ENCODE measurements at places on chromosomes 4 and X.

- no peak for DNase-seq
These were observed 121.4 kb upstream of the ANKRD50 start for GRCh38 chr4:124833831-124834505.

DNA sequence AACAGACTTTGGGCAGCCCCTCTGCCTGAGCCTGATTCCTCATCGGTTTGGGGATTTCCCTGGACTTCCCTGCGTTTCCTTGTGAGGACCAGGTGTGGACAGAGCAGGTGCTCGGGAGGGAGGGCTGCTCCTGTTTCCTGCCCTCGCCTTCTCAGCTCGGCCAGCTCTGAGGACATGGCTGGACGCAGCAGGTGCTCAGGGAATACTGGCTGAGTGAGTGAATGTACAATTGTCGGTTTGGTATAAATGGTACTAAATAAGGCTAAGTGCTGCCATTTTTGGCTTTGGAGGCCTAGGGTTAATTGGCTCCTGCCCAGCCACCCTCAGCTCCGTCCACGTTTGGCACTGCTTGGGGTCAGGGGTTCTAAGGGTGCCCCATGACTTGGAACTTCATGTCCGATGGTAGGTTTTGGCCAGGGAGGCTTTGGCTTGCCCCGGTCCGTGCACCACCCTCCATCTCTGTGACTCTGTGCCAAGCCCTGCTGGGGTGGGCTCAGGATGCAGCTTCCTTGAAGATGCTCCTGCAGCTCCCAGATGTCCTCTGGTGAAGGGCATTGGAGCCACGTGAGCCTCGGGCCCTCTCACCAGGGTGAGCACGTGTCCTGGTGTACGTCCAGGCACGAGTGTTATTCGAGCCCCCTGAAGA is 45.0 kb upstream of the NKX1-1 start:
- DNase-seq = no peak

DNA sequence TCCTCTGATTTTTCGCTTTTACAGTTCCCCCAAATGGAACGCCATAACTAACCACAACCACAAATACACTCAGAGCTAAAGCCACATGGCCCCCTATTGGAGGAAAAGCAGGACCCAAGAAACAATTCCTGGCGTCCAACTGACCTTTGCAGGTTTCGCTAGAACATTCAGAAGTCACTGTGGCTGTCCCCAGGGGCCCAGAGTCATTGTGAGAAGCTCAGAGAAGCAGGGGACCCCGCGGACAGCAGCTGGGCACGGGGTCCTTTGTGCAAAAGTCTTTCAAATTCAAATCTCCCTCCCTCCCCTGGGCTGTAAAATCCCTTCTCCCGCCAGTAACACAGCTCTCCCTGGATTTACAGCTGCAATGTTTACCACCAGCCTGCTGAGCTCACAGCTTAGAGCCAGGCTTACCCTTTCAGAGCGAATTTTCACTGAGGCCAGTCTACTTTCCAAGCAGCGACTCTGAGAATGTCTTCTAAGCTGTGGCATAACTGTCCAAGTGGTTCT is 214.8 kb downstream of the CRLF2 start:
- no peak for DNase-seq

- DNase-seq = no peak
These were observed 19.1 kb upstream of the CXCL3 start for GRCh38 chr4:74057588-74057987.

GRCh38 chrX:128020701-128021100 is 31.5 kb downstream of the ACTRT1 start:
- DNase-seq = no peak

DNA sequence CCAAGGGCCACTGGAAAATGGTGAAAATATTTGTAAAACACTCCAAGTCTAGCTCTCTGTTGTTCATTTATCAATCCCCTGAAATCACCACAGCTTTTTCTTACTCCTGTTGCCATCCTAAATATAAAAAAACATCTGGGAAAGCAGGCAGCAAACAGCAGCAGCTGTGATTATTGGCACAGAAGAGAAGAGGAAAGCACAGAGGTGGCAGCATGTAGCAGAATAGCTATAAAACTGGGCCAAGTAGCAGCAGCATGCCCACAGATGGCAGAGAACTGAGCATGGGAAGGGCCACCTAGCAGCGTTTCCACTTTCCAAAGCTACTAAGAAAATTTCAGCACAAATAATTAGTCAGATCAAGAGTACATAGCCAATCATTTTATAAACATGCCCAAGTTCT is 307.2 kb downstream of the SLC7A11 start:
- no peak for DNase-seq

DNA sequence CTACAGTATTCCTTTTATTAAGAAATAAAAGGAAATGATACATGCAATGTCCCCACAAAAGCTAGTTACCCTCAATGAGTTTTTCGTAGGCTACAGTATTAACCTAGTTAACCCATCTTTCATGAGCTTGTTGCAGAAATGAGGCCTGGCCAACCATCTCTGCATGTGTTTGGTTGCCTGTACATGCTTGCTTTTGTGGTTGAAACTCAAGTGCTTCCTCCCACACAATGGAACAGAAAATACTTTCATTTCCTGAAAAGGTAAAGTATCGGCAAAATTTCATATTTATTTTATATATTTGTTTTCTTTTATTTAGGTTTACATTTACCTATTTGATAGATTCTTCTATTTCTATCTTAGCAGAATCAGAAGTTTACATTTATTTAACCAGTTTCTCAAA is 214.6 kb upstream of the FAM241A start:
- DNase-seq = no peak

DNA sequence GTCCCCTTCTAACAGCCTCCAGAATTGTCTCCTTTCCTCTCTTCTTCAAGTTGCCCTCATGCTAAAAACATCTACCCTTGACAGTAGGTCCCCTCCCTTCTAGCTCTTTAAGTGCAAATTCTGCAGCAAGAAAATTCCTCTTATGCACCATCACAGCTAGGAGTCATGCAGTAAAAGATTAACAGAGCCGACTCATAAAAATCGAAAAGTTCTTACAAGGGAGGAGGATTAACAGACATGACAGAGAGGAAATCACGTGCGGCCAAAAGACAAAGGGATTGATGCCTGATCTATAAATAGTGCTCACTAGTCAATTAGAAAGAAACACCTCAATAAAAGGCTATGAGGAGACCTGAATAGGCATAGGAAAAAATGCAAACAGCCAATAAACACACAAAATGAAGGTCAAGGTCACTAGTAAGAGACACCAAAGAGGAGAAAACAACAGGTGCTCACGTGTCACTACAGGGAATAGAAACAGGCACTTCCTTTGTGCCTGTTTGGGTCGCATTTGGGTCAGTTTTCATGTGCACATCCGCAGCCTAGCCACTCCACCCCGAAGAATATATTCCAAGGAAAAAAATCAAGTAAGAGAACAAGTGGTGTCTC is 3.4 kb downstream of the RNF212 start:
- DNase-seq = no peak

DNA sequence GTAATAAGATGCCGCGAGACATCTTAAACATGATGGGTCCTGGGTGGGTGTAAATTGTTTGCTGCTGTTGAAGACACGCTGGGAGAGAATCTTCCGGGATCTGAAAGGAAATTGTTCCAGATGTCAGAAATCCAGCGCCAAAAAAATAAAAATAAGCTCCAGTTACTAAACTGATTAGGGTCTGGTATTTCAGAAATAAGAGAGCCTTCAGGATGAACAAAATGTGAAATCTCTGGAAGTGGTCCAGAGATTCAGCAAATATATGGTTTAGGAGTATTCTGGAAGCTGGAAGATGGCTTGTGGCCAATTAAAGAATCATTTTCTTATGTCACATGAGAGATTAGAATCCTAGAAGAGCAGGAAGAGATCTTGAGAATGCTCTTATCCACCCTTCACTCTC is 75.8 kb upstream of the NHS start:
- DNase-seq = no peak

DNA sequence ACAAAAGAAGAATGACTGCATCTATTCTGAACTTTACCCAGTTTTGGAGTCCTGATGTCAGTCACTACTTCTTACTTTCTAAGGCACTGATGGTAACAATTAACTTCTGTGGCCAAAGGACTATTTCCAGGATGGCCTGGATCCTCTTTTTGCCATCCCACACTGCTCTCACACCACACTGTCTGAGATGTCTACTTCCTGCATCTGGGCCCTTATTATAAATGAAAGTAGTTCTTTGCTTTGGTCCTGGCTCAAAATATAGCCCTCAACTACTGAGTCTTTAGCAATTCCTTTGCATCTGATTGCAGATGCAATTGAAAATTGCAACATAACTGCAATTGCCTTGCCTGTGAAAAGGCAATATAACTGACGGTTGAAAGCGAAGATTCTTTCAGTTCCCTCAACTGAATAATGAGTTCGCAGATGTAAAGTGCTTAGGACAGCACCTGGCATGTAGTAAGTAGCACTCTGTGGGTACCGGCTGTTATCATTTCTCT is 44.2 kb downstream of the COQ2 start:
- no peak for DNase-seq

- no peak for DNase-seq
These were observed 8.7 kb downstream of the DKK2 start for GRCh38 chr4:107027379-107027778.

GRCh38 chrX:18753631-18754030 is 46.2 kb downstream of the PPEF1 start:
- DNase-seq = no peak

DNA sequence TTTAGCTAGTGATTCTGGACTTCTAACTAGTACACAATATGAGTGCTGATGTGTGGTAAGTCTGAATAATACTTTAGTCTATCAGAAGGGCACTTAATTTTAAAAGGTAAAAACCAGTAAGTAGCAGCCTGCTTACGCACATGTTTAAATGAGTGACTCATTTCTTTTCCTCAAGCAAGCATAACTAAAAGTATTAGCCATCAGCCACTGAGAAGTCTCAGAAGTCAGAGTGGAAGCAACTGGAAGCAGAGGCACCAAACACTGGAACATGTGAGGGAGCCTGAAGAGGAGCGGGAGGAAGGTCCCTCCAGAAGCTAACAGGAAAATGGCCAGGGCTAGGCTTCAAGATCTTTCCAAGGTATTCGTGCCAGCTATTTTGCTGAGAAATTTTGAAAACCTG is 257.7 kb downstream of the RAPGEF2 start:
- no peak for DNase-seq

- no peak for DNase-seq
These were observed 291.7 kb upstream of the EMCN start for GRCh38 chr4:100809506-100809905.

DNA sequence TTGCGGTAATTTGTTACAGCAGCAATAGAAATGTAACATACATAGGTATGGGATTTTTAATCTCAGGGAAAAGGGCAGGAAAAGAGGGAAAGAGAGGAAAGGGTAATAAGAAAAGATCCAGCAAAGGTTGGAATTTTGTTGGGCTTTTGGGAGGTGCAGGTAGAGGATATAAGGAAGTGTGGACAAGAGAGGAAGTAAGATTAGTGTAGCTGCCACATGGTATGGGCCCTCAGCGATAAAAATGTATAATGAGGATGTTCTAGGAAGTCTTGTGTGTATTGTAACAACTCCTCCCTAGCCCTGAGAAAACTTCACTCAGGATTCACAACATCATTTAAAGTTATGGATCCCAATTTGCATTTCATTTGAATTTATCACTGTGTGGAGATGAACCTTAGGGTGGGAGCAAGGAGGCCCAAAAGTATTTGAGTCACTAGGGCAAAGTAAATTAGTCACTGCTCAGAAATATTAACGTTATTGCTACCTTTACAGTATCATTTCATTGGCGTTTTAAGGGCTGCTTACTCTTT is 2.8 kb upstream of the IL21 start:
- no peak for DNase-seq

- no peak for DNase-seq
These were observed 10.3 kb downstream of the PLCXD1 start for GRCh38 chrX:291411-291901.

DNA sequence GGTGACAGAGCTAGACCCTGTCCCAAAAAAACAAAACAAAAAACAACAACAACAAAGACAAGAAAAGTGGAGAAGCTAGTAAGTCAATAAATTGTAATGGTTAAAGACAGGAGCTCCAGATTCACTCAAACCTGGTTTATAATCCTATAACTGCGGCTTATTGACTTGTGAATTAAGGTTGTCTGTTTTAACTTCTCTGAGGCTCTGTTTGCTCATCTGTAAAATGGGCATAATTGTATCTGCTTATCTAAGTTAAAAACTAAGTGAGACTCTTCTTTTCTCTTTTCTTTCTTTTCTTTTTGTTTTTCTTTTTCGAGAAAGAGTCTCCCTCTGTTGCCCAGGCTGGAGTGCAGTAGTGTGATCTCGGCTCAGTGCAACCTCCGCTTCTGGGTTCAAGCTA is 84.9 kb downstream of the SOWAHB start:
- DNase-seq = no peak

DNA sequence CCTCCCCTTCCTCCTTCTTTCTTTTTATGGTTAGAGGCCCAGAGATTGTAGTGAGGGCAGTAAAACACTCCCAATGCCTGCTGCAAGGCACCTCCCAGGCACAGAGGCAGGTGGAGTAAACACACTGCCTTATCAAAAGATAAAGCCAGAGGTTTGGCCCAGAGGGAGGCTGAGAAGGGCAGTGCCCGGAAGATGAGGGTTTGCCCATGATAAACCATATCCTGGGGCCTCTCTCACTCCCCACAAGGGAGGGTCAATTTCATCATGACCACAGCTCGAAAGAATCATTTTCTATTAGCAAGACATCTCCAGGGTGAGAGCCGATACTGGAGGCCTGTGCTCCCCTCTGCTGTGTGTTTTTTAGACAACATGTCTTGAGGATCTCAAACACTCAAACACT is 98.5 kb upstream of the FAM9C start:
- DNase-seq = no peak

DNA sequence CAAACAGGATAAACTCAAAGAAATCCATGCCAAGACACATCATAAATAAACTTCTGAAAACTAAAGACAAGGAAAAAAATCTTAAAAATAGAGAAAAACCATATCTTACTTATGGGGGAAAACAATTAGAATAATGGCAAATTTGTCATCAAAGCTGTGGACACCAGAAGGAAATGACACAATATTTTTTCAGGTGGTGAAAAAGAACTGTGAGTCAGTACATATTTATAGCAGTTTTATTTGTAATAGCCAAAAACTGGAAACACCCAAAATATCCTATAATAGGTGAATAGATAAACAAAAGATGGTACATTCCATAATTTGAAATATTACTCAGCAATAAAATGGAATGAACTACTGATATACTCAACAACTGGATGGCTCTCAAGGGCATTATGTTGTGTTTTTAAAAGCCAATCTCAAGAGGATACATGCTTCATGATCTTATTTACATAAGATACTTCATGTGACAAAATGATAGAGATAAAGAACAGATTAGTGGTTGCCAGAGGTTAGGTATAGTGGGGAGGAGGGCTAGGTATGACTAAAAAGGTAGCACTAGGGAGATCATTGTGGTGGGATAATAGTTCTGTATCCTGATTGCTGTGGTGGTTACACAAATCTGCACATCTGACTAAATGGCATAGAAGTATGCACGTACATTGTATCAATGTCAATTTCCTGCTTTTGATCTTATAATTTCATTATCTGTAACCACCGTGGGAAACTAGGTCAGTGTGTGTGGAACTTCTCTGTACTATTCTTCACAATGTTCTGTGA is 191.9 kb downstream of the PPP1R2C start:
- no peak for DNase-seq

Data from CD4-positive, alpha-beta T cell treated with Interleukin-17A for 4 hours (primary cell).